Astrocyte (in vitro differentiated cells and primary cell): ENCODE measurements at places on chromosomes 3 and 15. TPM values are rescaled to one million over a fixed set of nuclear protein-coding genes. Genes with fewer than 3 reads are reported as not detected.

GRCh38 chr3:29167180-29167579, 113.7 kb upstream of the RBMS3 start:
- no peak overlapping the region for H3K4me3 ChIP-seq
- no peaks in the 10 kb centered on the region for H3K36me3 ChIP-seq
- H3K27me3 ChIP-seq, result no peaks in the 10 kb centered on the region
- peaks cover 11% of the 10 kb centered on the region for H3K4me1 ChIP-seq
- no peak for DNase-seq

ITIH4 gene
- total RNA-seq, result 2.8 and 5.3 TPM in 2 replicates

DNA sequence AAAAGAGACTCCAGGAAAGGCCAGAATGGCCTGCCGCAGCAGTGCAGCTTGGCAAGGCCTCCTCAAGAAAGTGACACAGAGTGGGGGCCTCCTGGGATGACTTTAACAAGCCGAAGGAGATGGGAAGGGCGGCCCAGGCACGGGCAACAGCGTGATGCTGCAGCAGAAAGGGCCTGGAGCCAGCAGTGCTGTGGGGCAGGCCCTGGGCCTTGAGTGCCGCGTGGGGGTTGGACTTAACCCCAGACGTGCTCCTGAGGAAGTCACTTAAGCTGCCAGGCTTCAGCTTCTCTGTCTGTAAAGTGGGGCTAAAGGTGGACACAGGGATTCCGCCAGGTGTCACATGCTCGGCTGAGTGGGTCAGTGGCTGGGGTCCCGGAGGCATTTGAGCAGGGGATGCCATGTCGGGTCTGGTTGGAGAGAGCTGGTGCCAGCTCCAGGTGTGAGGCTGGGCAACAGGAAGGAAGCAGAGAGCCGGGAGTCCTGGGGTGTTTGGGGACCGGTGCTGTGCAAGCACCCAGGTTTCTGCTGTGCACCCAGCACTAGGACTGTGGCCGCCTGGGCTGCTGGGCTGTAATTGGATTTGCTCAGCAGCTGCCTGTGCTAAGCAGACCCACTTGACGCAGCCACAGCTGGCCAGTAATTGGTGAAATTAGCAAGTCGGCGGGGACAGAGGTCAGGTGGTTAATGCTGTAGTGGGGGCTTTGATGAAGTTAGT, 7.8 kb downstream of the DNAJB8 start:
- no peaks in the 10 kb centered on the region for H3K36me3 ChIP-seq
- peaks cover 33% of the 10 kb centered on the region for H3K27me3 ChIP-seq
- H3K4me3 ChIP-seq, result no peak overlapping the region
- no peaks in the 10 kb centered on the region for H3K4me1 ChIP-seq
- no peak overlapping the region for H3K27ac ChIP-seq

DNA sequence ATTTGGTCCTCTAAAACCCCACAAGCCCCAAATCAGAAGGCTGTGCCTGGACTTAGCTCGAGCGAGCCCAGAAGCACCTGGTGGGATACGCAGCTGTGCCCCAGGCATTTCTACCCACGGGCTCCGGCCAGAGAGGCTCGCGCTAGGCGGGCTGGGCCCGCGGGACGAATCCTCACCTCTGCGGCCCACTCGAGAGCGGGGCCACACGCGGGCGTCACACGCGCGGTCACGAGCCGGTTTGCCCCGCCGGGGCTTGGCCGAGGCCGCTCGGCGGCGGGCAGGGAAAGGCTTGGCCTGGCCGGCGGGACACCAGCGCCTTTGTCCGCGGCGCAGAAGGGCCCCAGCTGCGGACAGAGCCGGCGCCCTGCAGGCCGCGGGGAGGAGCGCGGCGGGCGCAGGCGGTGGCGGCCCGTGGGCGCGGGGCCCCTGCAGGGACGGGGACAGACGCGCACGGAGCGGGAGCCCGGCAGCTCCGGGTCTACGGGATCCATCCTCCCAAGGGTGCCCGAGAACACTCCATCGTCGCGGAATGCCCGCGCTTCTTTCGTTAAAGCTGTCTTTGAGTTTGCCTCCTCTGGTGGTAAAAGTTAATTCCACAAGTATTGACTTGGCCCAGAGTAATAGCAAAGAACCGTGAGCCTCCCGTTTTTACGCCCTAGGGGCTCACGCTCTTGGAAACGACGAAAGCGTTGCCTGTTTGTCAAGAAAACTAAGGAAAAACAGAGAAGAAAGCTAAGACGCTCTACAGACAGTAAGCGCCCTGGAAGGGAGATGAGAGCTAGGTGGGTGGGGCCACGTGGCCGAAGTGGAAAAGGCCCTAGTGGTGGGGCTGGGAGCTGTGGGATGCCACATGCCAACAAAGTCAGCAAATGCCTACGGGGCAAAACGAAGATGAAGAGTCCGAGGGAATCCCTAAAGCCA, 26.4 kb downstream of the TYRO3 start:
- peak; percentile 49 for DNase-seq
- no peak overlapping the region for H3K27ac ChIP-seq
- no peaks in the 10 kb centered on the region for H3K36me3 ChIP-seq
- peaks cover 6% of the 10 kb centered on the region for H3K4me1 ChIP-seq

NRROS gene
- not detected in 2 replicates for total RNA-seq

DNA sequence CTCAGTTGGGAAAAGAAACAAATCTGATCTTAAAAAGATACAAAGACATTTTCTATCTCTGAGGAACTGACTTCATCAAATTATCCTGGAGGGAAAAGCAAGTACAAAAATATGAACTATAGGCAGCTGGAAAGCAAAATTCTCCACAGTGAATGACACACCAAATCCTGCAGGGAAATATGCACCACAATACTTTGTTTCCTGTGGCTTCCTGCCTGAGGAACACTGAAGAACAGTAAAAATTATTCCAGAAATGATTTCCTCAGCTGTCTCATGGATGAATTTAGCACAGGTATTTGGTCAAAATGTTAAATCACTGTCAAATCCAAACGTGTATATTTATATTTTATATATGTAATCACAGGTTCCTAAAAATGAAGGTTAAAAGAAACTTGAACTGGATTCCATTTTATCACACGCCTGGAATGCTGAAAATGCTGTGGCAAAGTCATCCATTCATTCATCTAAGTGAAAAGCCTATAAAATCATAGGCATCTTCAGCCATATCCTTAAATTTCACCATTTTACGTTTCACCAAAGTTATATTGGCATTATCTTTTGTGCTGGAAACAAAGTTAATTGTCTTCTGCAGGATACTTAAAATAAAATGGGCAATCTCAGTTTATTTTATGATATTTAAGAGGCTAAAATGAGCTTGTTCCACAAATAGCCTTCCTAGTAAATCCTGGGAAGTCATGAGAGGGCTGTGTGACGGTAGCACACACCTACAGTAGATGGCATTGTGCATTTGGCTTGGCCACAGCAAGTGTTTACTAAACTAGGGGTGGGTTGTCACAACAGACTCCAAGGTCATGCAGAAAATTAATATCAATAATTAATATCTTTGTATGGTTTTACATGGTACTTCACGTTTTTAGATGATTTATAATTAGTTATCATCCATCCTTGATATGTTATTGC, 19.3 kb upstream of the TSC22D2 start:
- H3K27ac ChIP-seq, result no peak overlapping the region
- peaks cover 3% of the 10 kb centered on the region for H3K4me1 ChIP-seq
- no peaks in the 10 kb centered on the region for H3K36me3 ChIP-seq
- no peaks in the 10 kb centered on the region for H3K27me3 ChIP-seq
- H3K4me3 ChIP-seq, result no peak overlapping the region
- no peak for DNase-seq

CDHR4 gene
- not detected in 2 replicates for total RNA-seq

- H3K4me1 ChIP-seq, result no peaks in the 10 kb centered on the region
- no peak overlapping the region for H3K27ac ChIP-seq
- no peaks in the 10 kb centered on the region for H3K27me3 ChIP-seq
- H3K4me3 ChIP-seq, result no peak overlapping the region
- no peaks in the 10 kb centered on the region for H3K36me3 ChIP-seq
These were observed 278.7 kb upstream of the SATB1 start for GRCh38 chr3:18703798-18704197.

DNA sequence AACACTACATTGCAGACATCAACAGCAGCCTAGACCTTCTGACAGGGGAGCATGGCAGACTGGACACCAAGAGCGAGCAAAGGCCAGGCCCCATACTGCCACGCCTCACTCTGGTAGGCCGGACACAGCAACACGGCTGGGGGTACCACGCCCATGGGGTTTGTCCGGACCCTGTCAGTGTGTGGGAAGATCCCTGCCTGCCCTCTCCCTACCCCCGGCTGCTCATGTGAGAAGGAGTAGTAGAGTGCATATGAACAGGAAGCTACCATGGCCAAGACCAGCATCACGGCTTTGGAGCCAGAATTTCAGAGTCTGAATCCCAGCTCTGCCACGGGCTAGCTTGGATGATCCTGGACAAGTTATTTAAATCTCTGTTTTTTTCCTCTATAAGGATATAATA, 27.9 kb downstream of the ALDH1L1 start:
- no peaks in the 10 kb centered on the region for H3K4me1 ChIP-seq
- no peak overlapping the region for H3K27ac ChIP-seq
- H3K4me3 ChIP-seq, result no peak overlapping the region
- no peaks in the 10 kb centered on the region for H3K36me3 ChIP-seq
- no peak for DNase-seq

DNA sequence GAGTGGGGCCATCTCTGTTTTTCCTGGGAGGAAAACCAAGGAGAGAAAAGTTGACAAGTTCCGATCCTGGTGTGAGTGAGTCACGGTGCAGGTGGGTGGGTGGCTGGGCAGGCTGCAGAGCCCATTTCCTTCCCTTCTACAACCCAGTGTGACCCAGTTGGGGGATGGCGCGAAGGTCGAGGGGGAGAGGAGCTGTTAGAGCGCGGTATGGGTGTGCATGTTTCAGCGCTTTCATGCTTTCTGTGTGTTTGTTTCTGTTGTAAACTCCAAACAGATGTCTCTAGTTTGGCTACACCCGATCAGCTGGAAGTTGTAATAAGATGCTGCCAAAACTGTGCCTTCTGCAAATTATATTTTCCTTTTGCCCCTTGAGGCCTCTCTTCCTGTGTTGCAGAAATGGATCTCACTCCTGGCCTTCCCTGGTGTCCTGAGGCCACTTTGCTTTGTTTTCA, 3.8 kb downstream of the FAM43A start:
- no peak overlapping the region for H3K27ac ChIP-seq
- no peak for DNase-seq
- peak overlapping the region; percentile 82 for H3K4me3 ChIP-seq
- peaks cover 42% of the 10 kb centered on the region for H3K4me1 ChIP-seq
- no peaks in the 10 kb centered on the region for H3K36me3 ChIP-seq

DNA sequence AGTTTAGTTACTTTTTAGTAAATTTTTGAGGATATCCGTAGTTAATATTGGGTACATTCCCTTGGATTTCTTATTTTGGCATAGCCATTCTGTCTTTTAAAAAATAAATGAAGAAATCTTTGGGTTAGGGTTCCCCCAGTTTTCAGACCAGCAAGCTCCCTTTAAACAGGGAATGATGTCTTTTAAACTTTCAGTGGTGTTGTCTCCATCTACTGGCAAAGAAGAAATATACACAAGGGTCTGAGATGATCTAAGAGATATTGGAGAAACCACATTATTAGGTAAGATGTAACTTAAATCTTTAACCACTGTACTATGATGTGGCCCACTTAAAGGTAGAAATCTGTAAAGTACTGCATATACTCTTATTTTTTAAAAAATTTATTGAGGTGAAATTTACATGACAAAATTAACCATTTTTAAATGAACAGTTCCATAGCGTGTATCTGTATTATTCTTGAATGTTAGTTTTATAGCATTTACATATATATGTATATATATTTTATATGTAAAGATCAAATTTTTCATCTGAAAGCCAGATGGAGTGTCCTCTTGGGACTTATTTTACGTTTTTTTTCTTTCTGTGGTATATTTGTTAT, 35.1 kb upstream of the EIF3J start:
- H3K4me3 ChIP-seq, result no peak overlapping the region
- H3K4me1 ChIP-seq, result no peaks in the 10 kb centered on the region
- H3K27ac ChIP-seq, result no peak overlapping the region
- peaks cover 10% of the 10 kb centered on the region for H3K36me3 ChIP-seq
- H3K27me3 ChIP-seq, result no peaks in the 10 kb centered on the region
- peak; percentile 36 for DNase-seq

GRCh38 chr15:40044717-40045571, 6.0 kb upstream of the SRP14 start:
- peak overlapping the region; percentile 31 for H3K4me3 ChIP-seq
- H3K4me1 ChIP-seq, result peaks cover 36% of the 10 kb centered on the region
- no peaks in the 10 kb centered on the region for H3K36me3 ChIP-seq
- H3K27ac ChIP-seq, result no peak overlapping the region

- no peak overlapping the region for H3K27ac ChIP-seq
- H3K4me1 ChIP-seq, result no peaks in the 10 kb centered on the region
- H3K36me3 ChIP-seq, result no peaks in the 10 kb centered on the region
- peak; percentile 32 for DNase-seq
- H3K27me3 ChIP-seq, result no peaks in the 10 kb centered on the region
These were observed 36.2 kb upstream of the COL6A6 start for GRCh38 chr3:130480736-130481135.

DNA sequence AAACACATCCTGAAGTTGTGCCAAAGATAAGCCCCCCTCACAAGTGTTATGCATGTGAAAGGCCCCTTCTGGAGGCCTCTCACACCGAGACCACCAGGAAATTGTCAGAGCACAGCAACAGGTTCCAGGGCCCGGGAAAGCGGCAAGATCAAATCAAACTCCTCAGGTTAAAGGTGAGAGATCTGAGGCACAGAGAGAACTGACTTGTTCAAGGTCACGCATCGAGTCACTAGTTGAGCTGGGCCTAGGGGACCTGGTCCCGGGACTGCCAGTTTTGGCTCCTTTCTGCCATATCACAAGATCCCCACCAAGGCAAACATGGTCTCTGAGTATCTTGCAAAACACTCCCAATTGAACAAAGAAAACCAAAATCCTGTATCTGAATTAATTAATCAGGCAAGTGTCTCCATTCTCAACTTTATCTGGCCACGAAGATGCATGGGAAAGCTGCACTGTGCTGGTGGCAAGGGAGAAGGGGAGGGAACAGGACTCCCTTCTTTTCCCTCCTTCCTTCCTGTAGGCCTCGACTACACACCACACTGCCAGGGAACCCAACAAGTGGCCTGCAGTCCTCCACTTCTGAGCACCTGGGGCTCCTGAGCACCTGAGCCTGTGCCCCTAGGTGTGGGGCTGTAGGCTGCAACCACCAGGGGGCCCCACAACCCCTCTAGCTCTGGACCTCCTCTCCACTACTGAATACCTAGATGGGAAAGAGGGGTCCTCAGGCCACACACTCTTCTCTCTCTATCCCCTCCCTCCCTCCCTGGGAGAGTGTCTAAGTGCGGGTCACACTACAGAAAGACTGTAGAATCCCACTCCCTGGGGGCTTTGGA, 37.3 kb downstream of the ANP32A start:
- no peaks in the 10 kb centered on the region for H3K4me1 ChIP-seq
- no peaks in the 10 kb centered on the region for H3K27me3 ChIP-seq
- no peak overlapping the region for H3K4me3 ChIP-seq
- DNase-seq, result no peak
- peaks cover 38% of the 10 kb centered on the region for H3K36me3 ChIP-seq

GRCh38 chr3:31768479-31769125, 212.5 kb downstream of the OSBPL10 start:
- peak; percentile 26 for DNase-seq
- no peak overlapping the region for H3K4me3 ChIP-seq
- no peak overlapping the region for H3K27ac ChIP-seq
- no peaks in the 10 kb centered on the region for H3K27me3 ChIP-seq

GRCh38 chr3:49650177-49650576, 24.0 kb upstream of the APEH start:
- H3K27ac ChIP-seq, result no peak overlapping the region
- no peak overlapping the region for H3K4me3 ChIP-seq
- no peaks in the 10 kb centered on the region for H3K27me3 ChIP-seq
- no peak for DNase-seq
- H3K36me3 ChIP-seq, result no peaks in the 10 kb centered on the region
